ENCODE measurements at places on chromosomes 3 and 15.
A peak's percentile ranks its signal among the peaks of the same experiment; 100 is the strongest.

DNA sequence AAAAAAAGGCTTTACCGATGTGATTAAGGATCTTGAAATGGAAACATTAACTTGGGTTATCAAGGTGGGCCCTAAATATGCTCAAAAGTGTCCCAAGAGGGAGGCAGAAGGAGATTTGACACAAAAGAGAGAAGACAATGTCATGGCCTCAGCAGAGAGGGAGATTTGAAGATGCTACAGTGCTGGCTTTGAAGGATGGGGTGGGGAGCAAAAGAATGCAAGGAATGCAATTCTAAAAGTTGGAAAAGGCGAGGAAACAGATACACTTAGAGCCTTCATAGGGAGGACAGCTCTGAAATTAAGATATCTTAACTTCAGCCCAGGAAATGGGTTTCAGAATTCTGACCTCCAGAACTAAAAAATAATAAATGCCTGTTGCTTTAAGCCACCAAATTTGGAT, 314.5 kb upstream of the CCDC54 start:
- no peak for ATAC-seq

GRCh38 chr3:174202561-174202960, 656.6 kb upstream of the NAALADL2 start:
- ATAC-seq: no peak

DNA sequence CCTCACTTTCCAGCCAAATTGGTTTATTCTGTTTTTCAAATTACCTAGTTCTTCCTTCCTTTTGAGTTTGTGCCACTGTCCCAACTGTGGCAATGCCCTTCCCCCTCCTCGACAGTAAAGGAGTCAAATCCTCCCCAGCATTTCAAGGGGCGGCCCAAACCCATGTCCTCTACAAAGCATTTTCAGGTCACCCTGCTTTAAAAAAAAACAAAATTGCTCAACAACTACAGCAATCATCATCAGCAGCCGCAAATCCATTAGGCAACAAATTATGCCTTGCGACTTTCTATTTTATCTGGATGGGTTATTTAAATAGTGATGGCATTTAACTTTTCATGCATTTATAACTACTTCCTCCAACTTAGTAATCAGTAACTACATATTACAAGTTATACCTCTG, 32.7 kb downstream of the PLD1 start:
- no peak for ATAC-seq

- peak; percentile 2 for ATAC-seq
Measured at GRCh38 chr3:150759319-150759718, 3.6 kb downstream of the SIAH2 start.

DNA sequence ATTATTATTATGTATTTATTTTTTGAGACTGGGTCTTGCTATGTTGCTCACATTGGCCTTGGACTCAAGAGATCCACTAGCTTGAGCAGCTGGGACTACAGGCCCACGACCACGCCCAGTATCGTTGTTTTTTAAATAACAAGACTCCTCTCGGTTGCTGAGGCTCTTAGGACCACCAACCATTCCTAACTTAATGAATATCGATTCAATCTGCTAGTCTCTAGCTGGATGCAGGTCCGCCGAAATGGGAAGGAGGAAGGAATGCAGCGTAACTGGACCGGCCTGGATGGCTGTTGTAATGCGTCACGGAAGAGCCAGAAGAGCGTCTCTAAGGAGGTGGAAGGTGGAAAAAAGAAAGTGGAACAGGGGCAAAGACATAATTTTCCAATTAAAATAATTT, 1.7 kb downstream of the ANXA2 start:
- no peak for ATAC-seq

DNA sequence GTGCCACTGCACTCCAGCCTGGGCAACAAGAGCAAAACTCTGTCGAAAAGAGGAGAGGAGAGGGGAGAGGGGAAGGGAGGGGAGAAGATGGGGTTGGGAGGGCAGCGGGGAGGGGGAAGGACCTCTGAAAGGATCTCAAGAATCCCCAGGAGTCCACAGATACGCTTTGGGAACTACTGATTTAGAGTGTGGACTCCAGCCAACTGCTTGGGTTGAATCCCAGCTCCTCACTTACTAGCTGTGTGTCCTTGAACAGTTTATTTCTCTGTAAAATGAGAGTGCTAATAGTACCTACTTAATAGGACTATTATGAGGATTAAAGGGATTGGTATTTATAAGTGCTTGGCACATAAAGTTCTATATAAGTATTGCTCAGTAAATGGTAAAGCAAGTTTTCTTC, 45.0 kb upstream of the FAH start:
- no peak for ATAC-seq

- no peak for ATAC-seq
Measured at GRCh38 chr3:79587150-79587549, 180.6 kb downstream of the ROBO1 start.

DNA sequence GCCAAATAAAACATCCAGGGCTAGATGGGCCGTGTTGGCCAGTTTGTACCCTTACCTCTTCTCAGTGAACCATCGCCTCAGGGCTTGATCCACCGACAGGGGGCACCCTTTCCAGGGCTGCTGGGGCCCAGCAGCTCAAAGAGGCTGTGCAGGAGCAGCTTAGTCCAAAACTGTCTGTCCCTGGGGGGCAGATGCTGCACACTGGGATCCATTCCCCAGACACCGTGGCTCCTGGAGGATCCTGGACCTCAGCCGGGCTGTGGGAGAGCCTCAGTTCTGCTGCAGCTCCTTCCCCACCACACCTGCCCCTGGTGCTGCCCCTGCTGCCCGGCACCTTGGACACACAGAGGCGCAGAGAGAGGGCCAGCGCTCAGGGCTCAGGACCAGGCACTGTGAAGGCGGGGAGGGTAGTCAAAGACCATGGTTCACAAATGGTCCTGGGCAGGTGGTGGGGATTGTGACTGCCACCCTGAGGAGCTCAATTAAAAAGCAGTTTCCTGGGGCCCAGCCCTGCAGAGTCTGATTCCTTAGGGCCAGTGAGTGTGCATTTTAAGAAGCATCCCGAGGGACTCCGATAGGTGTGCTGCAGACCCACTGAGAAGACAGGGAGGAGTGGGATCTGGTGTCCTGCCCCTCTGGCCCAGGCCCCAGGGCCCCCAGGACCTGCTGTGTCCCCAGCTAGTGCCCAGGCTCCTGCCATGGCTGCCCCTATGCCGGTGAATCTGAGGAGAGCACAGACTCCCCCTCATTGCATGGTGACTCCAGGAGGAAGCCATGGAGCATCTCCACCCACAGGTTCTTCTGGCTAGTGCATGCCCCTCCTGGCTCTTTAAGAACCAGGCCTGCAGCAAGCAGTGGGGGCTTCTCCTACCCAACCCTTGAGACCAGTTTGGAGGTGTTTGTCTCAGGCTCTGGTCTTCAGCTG, 86.5 kb upstream of the PRR20G start:
- ATAC-seq: no peak

DNA sequence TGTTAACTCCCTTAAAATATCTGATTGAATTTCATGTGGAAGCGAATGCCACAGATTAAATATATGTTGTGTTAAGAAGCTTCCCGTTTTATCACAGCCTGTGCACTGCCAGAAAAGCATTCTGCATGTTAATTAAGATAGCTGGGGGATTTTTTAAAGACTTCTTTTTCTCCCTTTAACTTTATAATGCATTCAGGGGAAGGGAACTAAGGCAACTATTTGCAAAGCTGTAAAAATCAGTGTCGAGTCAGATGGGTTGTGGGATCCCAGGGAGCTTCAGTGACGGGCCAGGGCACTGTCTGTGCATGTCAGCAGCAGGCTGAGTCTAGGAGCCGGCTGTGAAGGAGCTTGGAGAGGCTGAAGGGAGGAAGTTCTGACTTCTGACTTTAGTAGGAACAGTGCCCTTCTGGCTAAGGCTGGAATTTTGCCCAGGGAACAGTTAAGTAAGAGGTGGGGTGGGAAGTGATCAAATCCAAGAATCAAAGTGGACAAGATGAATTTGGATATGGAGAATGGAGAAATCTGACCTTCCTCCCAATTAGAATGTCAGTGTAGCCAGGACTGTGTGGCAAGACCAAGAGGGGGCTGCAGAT, 77.7 kb downstream of the ABHD5 start:
- ATAC-seq: no peak

DNA sequence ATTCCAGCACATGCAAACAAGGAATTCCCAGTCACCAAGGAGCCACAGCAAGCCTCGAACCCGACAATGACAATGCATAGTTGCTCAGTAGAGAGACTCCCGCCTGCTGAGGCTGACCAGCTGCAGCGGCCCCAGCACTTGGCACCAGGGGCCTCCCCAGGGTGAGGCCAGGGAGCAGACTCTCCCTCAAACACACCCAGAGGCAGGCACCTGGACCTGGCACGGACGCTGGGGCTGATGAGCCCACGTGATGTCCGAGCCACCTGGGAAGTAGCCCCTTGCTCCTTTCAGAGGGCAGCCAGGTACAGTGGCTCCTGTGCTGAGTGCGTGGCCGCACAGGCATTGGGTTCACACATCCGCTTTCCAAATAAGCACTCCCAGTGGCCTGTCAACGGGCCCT, 315.9 kb upstream of the TGFBR2 start:
- no peak for ATAC-seq

DNA sequence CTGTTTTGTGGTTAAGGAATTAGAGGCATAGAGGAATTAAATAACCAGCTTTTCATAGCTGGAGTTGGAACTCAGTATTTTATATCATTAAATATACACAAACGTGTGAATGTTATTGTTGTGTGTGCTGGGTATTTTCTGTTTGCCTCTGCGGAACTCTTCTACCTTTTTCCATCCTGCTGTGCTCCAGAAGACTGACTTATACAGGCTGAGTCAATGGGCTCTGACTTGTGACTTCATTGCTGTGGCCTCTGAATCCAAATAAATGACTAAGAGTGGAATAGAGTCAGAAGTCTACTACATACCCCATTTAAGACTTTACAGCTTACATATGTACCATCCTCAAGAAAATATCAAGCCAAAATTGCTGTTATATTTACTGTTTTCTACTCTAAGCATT, 17.6 kb downstream of the ARIH1 start:
- ATAC-seq: peak; percentile 93

DNA sequence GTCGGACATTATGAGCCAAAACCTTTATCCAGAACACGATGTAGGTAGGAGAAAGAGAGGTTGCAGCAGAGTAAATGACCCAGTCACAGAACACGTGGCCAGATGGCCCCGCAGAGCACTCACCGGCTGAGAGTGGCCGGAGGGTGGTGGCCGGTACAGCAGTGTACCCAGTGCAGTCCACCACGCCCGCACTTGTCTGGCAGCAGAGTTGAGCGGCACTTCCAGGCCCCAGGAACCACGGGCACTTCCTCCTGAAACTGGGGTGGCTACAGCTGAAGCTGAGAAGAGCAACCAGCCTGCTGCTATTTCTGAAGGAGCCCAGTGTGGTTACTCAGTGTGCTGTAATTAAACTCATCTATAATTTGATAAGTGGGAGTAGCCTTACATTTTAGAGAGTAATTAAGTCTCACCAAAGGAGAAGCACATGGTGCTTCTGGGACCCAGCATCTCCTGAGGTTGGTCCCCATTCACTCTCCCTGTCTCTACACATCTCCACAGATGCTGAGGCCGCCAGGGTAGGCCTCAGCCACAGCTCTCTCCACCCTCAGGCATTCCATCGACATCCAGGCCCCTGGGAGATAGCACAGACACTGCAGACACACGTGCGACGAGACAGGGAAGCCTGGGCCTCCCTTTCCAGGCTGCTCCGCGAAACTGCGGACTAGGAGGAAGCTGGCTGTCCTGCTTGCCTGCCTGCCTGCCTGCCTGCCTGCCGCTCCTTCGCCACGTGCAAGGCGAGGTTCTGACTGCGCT, 49.8 kb downstream of the BDH1 start:
- ATAC-seq: no peak

DNA sequence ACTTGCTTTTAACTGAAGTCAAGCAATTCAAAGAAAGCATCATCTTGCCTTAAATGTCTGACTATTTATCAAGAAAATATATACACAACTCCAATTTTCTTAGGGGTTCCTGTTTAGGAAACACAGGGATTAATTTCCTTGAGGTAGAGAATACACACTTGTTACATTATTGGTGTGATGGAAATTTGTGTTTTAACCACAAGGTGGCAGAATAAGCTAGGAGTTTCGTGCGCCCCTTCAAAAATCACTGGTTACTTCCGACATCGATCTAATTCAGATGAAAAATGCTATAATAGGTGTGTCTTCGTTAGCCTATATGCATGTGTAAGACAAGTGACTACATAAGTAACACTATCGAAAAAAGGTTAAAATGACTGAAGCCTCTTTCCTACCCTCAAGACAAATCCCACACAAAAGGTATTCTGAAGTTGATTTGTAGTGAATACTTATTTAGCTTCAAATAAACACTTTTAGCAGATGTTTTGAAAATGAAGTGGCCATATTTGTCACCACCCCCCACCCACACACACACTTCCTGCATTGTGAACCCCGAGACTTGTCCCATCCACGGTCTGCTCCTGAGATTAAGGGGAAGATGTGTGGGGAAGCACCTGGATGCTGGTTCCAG, 246.5 kb downstream of the ROBO1 start:
- no peak for ATAC-seq

- ATAC-seq: no peak
Measured at GRCh38 chr3:5972586-5972985, 785.1 kb downstream of the EDEM1 start.

DNA sequence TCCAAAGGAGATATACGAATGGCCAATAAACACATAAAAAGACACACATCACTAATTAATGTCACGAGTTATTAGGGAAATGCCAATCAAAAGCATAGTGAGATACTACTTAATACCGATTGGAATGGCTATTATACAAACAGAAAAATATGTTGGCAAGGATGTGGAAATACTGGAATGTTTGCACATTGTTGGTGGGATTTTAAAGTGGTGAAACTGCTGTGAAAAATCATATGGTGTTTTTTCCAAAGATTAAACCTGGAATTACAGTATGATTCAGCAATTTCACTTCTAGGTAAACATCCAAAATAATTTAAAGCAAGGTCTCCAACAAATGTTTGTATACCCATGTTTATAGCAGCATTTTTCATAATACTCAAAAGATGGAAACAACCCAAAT, 765.5 kb downstream of the VGLL3 start:
- no peak for ATAC-seq

DNA sequence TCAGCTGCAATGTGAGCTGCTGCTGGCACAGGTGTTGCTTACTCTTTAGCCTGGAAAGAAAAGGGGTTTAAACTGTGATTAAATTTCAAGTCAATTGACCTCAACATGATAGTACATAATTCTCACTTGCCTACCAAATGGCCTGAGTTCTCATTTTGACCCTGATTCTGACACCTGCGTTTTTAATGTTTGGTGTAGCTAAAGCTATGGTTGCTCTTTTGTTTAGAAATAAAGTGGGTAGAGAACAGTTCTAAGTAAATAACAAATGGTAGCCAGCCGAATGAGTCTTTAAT, 100.8 kb upstream of the SOX2 start:
- no peak for ATAC-seq

- ATAC-seq: peak; percentile 60
Measured at GRCh38 chr15:75842722-75843677, at the start of gene UBE2Q2. Gene UBE2Q2, plus strand, starts transcription at chr15:75843447. Its CDS starts 220 bp downstream, at chr15:75843667.
